ENCODE measurements at places on chromosomes 4 and X. TPM values are rescaled to one million over a fixed set of nuclear protein-coding genes. Genes with fewer than 3 reads are reported as not detected.

The DHX15 gene
- total RNA-seq: 131 TPM

The PPBP gene
- 10.9 TPM for total RNA-seq

The SATL1 gene
- not detected for total RNA-seq

The MAGEC3 gene
- total RNA-seq: not detected

GRCh38 chrX:136585262-136585661, 53.2 kb downstream of the VGLL1 start:
- no peak for DNase-seq

- DNase-seq: no peak
These were observed 123.5 kb upstream of the BMPR1B start for GRCh38 chr4:94634271-94634670.
